ENCODE measurements at places on chromosomes 3 and 15.

- DNase-seq = no peak
Observed at GRCh38 chr15:77519540-77519939, 98.9 kb downstream of the HMG20A start.

- DNase-seq = no peak
Observed at GRCh38 chr3:50050361-50050760, 38.4 kb upstream of the RBM5 start.

GRCh38 chr15:65381445-65382145, 3.8 kb upstream of the IGDCC3 start:
- no peak for DNase-seq

DNA sequence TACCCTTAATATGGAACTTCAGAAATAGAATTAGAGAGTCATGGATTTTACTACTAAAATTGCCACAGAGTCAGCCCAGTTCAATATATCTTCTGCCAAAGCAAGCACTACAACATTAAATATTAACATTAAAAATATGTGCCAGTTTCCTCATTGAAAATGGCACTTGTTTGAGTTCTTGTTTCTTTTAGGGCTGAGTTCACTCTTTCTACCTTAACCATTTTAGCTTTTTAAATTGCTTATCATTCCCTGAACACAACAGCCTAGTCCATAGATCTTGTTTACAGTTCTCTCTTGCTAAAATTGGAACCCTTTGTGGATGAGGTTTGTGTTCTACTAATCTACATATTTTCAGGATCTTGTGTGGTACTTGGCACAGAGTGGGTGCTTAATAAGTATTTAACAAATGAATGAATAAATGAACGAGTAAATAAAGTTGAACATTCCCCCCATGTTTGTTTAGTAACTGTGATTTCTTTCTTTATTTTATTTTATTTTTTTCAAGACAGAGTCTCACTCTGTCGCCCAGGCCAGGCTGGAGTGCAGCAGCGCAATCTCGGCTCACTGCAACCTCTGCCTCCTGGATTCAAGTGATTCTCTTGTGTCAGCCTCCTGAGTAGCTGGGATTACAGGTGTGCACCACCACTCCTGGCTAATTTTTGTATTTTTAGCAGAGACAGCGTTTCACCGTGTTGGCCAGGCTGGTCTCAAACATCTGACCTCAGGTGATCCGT, 46.0 kb upstream of the SLC7A14 start:
- DNase-seq = no peak

DNA sequence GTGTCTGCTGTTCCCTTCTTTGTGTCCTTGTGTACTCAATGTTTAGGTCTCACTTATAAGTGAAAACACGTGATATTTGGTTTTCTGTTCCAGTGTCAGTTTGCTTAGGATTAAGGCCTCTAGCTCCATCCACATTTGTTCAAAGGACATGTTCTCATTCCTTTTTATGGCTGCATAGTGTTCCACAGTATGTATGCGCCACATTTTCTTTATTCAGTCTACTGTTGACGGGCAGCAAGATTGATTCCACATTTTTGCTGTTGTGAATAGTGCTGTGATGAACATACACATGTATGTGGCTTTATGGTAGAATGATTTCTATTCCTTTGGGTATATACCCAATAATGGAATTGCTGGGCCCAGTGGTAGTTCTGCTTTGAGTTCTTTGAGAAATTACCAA, 122.7 kb upstream of the THBS1 start:
- no peak for DNase-seq

GRCh38 chr15:89085289-89085926, 2.8 kb upstream of the ABHD2 start:
- DNase-seq = no peak

GRCh38 chr3:99429502-99429901, 208.9 kb upstream of the COL8A1 start:
- no peak for DNase-seq

GRCh38 chr3:120101624-120102023, 7.4 kb upstream of the GSK3B start:
- no peak for DNase-seq

GRCh38 chr3:169410430-169410829, 253.1 kb downstream of the MECOM start:
- DNase-seq = no peak

DNA sequence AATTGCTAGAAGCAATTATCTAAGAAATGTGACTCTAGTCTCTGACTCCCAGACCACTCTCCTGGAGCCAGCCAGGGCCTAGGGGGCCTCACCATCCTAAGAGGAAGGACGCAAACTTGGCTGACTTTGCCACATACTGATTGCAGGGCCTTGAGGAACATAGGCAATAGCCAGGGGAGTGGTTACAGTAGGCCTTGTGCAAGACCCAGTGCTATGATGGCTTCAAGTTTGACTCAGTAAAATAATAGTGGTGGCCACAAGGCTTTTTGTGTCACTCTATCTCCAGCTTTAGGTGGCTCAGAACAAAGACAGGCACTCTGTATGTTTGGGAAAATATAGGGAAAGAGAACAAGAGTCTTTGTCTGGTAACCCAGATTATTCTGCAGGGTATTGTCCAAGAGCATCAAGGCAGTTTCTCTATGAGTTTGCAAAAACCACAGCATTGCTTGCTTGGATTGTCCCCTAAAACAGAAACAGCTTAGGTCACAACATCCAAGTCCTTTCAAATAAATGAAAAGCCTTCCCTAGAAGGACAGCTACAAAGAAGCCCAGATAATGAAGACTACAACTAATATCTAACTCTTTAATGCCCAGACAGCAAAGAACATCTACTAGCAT, 631.5 kb downstream of the PYDC2 start:
- DNase-seq = no peak

DNA sequence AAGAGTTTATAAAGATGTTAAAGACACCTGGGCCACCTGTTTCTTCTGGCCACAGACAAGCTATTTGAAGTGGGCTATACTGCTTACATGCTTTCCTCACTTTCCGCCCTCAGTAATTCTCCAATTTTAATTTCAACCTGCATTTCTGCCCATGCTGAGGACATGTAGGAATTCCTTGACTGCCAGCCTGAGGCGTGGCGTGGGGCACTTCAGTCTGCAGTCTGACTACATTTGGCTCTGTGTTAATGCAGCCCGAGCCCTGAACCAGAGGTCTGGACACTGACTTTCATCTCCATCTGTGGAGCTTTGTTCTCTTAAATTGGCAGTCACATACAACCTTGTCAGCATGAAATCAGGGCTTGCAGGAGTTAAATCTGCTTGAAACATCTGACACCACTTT, 8.5 kb downstream of the UQCC5 start:
- DNase-seq = no peak

DNA sequence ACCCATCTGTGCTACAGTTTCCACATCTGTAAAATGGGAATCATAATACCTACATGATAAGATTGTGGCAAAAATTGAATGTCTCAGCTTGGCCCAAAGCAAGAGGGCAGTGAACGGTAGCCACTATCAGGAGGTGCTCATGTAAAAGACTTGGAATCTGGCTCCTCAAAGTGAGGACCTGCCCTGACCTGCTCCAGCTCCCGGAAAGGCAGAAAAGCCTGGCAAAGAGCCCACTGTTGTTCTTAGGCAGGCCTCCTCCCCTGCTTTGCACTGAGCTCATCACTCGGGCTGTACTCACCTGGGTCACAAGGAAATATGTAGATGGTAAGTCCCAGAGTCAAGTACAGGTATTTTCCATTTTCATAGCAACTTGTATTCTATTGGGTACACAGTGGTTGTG, 250.7 kb upstream of the TBL1XR1 start:
- DNase-seq = no peak

- no peak for DNase-seq
Observed at GRCh38 chr3:197171481-197172067, 126.8 kb downstream of the DLG1 start.

GRCh38 chr15:81425905-81426304, 51.9 kb upstream of the TMC3 start:
- no peak for DNase-seq

DNA sequence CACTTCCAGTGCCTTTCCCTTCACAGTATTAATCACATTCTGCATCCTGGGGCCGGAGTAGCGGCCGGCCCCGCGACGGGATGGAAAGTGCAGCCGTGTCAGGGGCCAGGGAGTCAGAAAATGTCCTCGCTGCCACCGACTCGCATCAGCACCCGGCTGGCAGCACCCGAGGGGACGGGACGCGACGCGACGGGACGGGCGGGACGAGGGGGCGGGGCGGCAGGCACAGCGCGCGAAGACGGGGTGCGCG, 353 bp downstream of the ATG3 start:
- DNase-seq = no peak

DNA sequence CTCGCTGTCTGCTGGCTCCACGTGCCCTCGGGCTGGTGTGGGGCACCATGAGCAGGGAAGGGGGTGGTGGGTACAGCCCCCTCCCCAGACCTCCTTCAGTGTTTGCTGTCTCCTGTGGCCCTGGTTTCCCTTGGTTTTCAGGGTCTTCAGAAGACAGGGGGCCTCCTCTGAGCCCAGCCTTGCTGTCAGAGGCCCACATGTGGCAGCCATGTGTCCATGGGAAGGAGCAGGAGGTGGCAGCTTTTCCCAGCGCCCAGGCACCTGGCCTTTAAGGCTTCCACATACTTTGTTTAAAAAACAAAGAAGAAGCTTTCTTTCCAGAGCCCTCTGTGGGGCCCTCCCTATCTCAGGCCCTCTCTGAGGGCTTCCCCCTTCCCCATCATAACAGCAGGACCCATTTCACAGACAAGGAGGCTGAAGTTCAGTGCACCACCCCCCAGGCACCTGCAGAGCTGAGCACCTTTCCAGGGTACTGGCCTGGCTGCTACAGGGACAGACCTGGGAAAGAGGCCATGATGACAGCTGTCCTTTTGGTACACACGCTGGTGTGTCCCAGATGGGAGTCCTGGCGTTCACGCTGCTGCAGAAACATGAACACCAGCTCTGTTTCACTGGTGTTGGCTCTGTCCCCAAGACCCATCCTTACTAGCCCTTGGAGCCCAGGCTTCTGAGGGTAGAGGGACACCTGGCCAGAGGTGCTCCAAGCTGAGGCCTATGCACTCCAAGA, 73.7 kb downstream of the DNAJB8 start:
- DNase-seq = no peak

GRCh38 chr3:64266983-64267382, 41.7 kb upstream of the PRICKLE2 start:
- no peak for DNase-seq

- no peak for DNase-seq
Observed at GRCh38 chr3:75101329-75102147, 487.1 kb upstream of the CNTN3 start.

GRCh38 chr15:54387799-54388198, 409.6 kb downstream of the UNC13C start:
- DNase-seq = no peak

- no peak for DNase-seq
Observed at GRCh38 chr3:160544844-160545503, 20.4 kb downstream of the KPNA4 start.

- no peak for DNase-seq
Observed at GRCh38 chr15:68391121-68391520, 40.8 kb downstream of the ITGA11 start.

GRCh38 chr3:29072611-29073010, 208.3 kb upstream of the RBMS3 start:
- no peak for DNase-seq

DNA sequence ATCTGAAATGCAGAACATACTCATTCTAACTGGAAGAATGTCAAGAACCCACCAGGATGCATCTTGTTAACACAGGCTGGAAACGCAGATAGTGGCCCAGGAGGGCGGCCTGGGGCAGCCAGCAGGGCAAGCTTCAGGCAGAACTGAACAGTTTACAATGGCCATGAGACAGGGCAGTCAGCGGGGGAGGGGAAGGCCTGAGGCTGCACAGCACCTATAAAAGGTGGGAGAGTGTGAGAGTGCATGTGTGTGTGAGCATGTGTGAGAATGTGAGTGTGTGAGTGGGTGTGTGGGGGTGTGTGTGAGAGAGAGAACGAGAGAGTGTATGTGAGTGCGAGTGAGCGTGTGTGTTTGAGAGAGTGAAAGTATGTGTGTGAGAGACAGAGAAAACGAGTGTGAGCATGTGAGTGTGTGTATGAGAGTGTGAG, 26.8 kb upstream of the SLCO2A1 start:
- no peak for DNase-seq

DNA sequence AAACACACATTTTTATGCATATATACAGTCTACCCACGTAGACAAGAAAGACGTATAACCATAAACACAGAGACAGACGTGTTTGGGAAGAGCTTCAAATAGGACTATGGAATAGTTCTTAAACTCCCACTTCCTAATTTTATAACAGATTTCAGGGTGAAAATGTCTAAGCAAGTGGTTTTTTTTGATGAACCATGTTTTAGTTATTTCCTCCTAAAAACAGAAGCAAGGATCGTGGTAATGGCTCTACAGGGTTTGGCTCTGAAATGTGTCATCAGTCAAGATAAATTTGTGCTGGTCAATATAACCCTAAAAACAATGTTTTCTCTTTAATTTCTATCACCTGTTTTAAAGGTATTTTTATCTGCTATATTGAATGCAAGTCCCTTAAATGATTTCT, 58.2 kb downstream of the FMN1 start:
- peak; percentile 57 for DNase-seq

GRCh38 chr15:96553006-96553405, 222.5 kb downstream of the NR2F2 start:
- DNase-seq = no peak

Data from suppressor macrophage treated with lipopolysaccharide for 4 hours (primary cell).